ENCODE measurements at places on chromosomes 1 and 21.

GRCh38 chr1:27503844-27504587 is 14.0 kb upstream of the WASF2 start:
- no peak for DNase-seq

- DNase-seq: no peak
Measured at GRCh38 chr1:167739752-167740151, 18.0 kb downstream of the MPZL1 start.

DNA sequence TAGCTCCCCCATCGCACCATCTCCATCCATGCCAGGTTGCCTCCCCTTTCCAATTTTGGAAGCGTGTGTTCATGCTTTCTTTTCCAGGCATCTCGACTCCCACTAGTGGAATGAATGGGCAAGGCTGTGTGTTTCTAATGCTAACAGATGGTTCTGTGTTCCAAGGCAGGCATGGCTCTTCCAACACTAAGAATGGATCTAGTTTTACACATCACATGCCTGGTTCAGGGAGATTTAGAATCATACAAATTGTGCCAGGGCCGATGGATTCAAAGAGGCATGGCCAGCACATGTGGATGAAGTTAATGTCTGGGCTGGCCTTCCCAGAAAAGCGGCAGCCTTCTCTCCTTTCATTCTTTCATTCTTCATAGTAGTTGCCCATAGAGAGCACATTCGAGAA is 438.7 kb downstream of the PRDM2 start:
- DNase-seq: no peak

GRCh38 chr1:49163031-49163430 is 386.3 kb upstream of the BEND5 start:
- DNase-seq: no peak

DNA sequence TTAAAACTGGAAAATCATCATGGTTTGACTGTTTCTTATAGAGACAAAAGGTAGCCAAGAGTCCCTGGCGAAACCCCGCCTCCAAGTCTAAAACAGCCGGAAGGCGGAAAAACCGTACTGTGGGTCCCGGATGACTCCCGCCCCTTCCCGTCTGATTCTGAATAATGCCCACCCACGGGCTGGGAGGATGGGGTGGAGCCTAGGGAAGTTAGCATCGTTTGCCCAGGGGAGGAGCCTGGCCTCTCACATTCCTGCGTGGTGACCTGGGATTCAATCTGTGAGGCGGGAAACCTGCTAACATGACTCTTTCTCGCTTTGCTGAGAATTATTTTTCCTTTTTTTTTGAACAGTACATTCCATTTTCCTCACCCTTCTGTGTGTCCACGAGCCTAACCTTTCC is 124.9 kb downstream of the KCNK1 start:
- no peak for DNase-seq

DNA sequence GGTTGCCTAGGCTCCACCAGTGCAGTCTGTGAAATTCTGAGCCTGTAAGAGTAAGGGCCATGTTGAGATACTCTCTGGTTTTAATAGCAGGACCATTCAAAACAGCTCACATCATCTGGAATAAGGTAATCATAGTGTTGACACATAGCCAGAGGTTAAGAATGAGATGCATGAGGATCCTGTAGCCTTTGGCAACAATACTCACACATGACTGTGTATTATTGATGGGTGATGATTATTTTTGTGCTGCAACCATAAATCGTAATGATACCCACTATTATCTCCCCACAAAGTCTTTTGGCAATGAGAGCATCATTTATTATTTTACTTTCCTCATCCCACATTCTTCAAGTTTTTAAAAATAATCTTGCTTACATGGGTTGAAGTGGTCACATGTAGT is 35.5 kb downstream of the KCNK2 start:
- no peak for DNase-seq

DNA sequence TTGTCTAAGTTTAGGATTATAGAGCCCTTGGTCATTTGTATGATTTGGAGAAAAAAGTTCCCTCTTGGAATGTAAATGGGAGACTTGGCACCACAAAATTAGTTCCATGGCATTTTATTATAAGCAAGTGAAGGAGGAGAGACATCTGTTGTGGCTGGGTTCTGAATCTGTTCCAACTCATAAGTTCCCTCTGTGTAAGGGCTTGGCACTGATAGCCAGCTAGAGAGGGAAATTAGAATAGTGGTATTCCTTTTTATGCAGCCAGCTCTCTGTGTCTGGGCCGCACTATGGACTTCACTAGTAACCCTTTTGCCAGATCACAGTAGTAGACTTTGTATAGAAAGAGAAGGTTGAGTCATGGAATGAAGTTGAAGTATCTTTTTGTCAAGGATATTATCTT is 31.1 kb downstream of the GNAI3 start:
- DNase-seq: no peak

DNA sequence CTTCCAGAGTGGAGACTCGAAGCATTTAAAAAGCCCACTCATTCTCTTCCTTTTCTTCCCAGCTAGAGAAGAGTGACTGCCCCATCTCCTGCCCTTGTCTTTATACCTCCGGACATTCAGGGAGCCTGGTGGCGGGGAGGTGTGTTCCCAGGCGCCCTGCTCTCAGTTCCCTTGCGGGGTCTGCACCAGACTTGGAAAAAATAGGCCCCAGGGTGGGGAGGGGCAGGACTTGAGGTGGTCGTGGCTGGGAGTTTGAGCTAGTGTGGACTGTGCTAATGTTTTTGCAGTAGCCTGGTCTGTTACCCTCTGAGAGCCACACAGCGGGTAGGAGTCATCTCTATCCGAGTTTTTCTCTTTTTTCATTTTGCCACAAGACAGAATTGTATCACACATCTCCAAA is 139.1 kb downstream of the PEX14 start:
- DNase-seq: no peak

GRCh38 chr1:180188684-180189175 is 34.1 kb downstream of the QSOX1 start:
- DNase-seq: no peak

DNA sequence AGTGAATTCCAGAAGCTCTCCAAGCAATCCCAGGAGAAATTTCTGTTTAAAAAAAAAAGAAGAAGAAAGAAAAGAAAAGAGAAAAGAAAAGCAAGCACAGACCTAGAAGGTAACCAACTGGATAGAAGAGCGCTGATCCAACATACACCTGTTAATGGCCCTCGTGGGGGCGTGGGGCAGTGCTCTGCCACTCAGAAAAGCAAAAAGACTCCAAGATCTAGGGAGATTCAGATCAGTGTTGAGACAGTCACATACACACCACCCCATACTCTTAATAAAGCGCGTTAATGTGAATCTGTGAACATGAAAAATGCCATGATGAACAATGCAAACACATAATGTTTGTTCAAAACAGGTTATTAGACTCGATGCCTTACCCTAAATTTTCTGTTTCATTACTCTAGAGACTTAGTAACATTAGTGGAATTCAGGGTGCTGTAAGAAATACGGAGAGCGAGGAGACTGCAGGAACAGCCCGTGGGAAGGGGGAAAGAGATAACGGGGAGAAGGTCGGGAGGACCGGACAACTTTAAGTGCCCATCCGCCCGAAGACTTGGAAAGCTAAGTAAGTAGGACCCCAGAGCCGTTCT is 406 bp downstream of the NME7 start:
- no peak for DNase-seq

GRCh38 chr1:151881479-151881878 is 27.8 kb downstream of the THEM4 start:
- no peak for DNase-seq

DNA sequence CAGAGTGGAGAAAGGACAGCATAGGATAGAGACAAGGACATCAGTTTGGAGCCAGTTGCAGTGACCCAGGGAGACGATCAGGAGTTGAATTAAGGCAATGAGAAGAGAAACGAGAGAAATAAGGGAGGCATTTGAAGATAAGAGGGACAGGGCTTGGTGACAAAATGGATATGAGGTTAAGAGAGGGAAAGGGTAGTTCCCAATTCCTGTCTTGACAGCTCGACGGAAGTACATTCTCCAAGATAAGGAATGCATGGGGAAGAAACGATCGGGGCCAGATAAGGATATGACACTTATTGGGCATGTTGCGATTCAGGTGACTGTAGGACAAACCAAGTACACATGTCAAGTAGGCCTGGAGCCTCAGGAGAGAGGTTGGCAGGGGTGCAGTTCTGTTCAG is 18.7 kb upstream of the KCNN3 start:
- no peak for DNase-seq

GRCh38 chr1:218413179-218413578 is 68.0 kb downstream of the TGFB2 start:
- no peak for DNase-seq

DNA sequence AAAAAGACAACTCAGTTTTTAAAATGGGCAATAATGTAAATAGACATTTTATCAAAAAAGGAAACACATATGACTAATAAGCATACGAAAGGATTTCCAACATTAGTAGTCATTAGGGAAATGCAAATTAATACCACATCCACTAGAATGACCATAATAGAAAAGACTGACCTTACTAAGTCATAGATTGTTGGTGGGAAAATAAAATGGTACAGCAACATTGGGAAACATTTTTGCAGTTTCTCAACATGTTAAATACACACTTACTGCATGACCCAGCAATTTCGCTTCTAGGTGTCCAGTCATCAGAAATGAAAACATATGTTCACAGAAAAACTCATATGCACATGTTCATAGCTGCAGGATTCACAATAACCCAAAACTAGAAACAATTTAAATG is 29.9 kb upstream of the SLC44A3 start:
- no peak for DNase-seq

- DNase-seq: no peak
Measured at GRCh38 chr1:31723828-31724359, 20.1 kb upstream of the COL16A1 start.

- no peak for DNase-seq
Measured at GRCh38 chr1:84347932-84348555, 46.5 kb downstream of the SAMD13 start.

GRCh38 chr1:158931055-158931737 is at the start of gene PYHIN1:
PYHIN1 (plus strand) TSS chr1:158931552; CDS start chr1:158936911, 5,359 bp downstream.
- DNase-seq: no peak

GRCh38 chr1:190138702-190139101 is 339.0 kb downstream of the BRINP3 start:
- DNase-seq: no peak

- no peak for DNase-seq
Measured at GRCh38 chr1:91071838-91072237, 50.0 kb upstream of the ZNF644 start.

DNA sequence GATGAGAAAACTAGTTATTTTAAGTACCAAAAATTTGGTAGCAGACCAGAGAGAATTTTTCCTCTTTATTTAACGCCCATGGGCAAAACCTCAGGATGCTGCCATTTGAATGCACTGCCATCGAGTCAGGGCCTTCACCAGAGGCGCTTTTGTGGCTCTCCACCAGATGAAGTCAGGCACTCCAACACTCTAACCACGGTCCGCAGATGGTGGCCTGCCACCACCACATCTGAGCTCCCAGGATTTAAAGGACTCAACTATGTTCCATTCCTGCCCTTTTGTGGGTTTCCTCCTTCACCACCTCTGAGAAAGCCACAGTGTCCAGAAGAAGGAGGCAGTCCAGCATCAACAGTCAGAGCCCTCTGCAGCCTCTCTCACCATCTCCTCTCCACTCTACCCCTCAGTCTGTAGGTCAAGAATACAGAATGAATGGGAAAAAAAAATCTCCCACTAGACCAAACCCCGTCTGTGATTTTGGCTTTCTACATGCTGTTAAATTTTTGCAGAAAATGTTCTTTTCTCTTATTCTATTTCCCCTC is 647.4 kb downstream of the USP25 start:
- no peak for DNase-seq

GRCh38 chr1:12565966-12566352 is 52.1 kb downstream of the DHRS3 start:
- no peak for DNase-seq

DNA sequence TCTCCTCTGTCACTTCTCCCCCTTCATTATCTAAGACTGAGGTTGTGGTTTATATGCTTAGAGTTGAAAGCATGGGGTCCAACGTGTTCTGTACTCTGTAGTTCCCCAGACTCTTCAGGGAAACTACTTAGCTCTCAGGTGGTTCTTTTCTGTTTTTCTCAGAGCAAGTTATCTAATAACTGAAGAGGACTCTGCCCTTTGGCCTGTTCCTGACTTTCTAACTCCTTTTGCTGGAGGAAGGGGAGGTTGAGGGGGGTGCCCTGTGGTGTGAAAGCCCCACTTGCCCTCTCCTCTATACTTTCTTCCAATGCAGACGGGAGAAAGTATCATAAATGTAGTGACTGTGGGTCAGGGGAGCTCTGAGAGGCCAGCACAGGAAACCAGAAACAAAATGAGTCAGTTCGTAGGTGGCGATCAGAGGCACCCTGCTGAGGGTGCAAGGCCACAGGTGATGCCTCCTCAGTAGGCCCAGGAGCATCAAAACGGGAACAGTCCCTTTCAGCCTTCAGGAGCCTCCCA is 5.0 kb downstream of the SLC25A44 start:
- DNase-seq: no peak

- no peak for DNase-seq
Measured at GRCh38 chr21:41091616-41092015, 76.3 kb upstream of the BACE2 start.

- no peak for DNase-seq
Measured at GRCh38 chr1:39214714-39214997, 10.2 kb downstream of the MACF1 start.

DNA sequence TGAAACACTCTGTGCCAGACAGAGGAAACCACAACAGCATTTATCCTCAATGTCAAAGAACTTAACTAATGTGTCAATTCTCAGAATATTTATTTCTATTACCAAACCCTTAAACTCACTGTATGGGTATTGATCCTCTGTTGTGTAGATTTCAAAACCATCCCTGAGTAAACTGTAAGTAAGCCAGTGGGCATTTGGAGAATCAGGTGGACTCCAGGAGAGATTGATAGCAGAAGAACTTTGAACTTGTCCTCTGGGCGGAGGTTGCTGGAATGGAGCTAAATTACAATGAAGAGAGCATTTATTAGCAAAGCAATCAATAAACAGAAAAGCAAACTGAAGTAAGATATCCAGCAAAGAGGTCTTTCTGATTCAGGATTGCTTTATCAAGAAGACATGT is 216.1 kb downstream of the USH2A start:
- no peak for DNase-seq

- DNase-seq: no peak
Measured at GRCh38 chr1:213914392-213914791, 73.4 kb upstream of the PROX1 start.

- no peak for DNase-seq
Measured at GRCh38 chr21:42677339-42678321, 24.2 kb downstream of the PDE9A start.
